ENCODE measurements at places on chromosomes 12 and 14.

- DNase-seq: no peak
These were observed 71.6 kb upstream of the PSMC1 start for GRCh38 chr14:90184571-90185266.

DNA sequence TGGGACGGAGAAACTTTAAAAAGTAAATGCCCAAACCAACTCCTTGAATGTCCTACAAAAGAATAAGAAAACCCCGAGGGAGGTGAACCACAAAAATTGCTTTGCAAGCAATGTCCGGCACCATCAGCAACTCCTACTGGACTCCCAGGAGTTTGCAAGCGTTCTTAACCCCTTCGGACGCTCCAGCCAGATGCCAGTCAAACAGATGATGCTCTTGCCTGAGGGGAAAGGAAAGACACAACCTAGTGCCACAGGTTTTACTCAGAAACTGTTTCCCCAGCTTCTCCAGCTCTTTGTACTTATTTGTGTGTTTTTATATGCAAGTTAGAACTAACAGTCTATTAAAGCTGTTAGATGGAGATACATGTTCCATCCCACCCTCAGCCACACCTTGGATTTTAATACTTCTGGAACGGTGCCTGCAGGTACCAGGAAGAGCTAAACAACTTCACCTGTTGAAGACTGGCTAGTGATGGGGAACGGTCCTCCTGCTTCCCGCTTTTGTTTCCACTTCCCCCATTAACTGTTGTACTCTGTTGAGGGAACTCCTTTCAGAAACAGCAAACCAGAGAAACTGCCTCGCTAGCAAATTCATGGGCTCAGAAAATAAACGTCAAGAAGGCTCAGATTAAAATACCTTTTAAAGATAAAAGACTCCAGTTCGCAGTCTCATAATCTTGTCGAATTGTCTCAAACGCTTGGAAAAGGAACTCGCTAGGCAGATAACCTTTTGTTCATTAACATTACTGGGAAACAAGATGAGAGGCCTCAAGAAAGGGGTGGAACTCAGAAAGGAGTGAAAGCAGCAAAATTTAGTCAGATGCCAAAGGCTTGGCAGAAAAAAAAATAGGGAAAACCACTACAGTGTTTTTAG, 1.1 kb upstream of the FERMT2 start:
- no peak for DNase-seq

- no peak for DNase-seq
These were observed 20.7 kb downstream of the PELI2 start for GRCh38 chr14:56138928-56139327.

GRCh38 chr12:121917950-121918678, at the start of gene CFAP251:
TSS of gene CFAP251 (plus strand) at chr12:121918592. CDS start at chr12:121921306, 2,714 bp downstream.
- DNase-seq: no peak

GRCh38 chr12:130831876-130832405, 7.1 kb downstream of the STX2 start:
- no peak for DNase-seq

DNA sequence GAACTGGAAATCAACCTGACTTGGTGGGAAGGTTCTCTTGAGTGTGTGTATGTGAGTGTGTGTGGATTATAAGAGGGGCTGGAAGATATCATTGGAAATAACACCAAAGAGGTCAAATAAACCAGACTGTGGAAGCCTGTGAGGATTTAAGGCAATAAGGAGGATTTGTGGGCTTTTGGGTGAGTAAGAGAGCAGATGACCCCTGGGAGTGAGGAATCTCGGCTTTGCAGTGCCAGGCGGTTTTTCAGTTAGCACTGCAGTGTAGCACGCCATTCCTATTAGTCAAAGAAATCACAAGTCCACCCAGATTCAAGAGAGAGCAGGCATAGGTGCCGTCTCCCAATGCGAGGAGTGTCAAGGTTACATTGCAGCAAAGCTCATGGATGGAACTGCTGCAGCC, 63.3 kb downstream of the CALM1 start:
- no peak for DNase-seq

Measured in cortex of kidney (tissue), 1 donor.